ENCODE measurements at places on chromosomes 13 and 19. TPM values are rescaled to one million over a fixed set of nuclear protein-coding genes. Genes with fewer than 3 reads are reported as not detected.

ICAM4 gene
- total RNA-seq: 2.7 TPM

CEACAM16 gene
- not detected for total RNA-seq

PCDH20 gene
- total RNA-seq: 0.74 TPM

PCDH9 gene
- total RNA-seq: 4.3 TPM

ZNF814 gene
- total RNA-seq: 33.0 TPM

KIR2DL3 gene
- total RNA-seq: not detected

GRIK5 gene
- total RNA-seq: 4.7 TPM

FFAR2 gene
- 3.0 TPM for total RNA-seq

ZNF534 gene
- total RNA-seq: not detected

DNA sequence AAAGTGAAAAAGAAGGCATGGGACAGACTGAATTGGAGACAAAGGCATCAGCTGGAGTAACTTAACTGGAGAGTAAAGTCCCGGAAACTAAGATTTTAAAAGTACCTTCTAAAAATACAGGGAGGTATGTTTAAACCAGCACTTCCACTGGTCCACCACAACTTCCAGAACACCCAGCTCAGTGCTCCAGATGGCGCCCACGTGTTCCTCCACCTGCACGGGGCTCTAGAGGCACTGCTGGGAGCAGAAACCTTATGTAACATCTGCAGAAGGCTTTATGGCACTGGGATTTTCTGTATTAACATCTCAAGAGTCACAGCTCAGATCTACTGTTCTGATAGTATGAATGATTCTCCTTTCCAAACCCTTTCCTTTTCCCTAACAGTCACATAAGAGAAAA lies 252.1 kb downstream of the DCLK1 start:
- no peak for DNase-seq

GRCh38 chr13:111044087-111044830 lies 70.9 kb upstream of the ARHGEF7 start:
- no peak for DNase-seq

- no peak for DNase-seq
These were observed 18.0 kb upstream of the RBM26 start for GRCh38 chr13:79423801-79424642.

GRCh38 chr19:3125900-3126524 lies 9.8 kb upstream of the GNA15 start:
- peak; percentile 92 for DNase-seq

DNA sequence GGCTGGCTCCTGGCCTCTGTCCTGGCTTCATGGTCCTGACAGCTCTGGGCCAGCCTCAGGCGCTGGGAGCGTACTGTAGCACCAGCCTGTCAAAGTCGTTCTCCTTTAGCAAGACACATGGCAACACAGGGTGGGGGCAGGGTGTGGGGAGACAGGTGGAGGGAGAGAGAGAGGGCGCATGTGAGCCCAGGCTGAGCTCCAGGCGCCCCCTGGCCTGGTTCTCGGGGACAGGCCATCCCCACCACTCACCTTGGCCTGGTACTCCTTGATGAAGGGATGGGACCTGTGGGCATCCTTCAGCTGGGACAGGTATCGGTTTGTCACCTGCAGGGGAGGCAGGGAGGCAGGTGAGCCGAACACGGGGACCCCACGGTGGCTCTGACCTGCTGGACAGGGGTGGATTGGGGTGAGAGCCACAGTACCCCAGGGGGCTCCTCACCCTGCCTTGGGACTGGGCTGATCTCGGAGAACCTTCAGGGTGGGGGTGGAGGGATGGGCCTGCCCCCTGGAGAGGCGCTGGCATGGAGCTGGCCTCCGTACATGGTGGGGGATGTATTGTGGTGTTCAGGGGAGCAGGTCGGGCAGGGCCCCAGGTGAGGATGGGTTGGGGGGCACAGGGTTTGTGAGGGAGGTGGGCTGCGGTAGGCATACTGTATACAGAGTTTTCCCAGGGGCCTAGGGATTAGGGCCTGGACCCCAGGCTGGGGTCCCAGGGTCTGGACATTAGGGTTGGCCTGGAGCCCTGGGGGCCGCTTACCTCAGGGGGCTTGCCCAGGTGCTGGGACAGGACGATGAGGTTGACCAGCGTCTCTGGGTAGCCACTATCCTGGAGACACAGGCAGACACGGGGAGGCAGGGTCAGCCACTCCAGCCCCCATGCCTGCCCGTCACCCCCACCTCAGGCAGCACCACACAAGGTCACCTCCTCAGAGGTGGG lies 3.9 kb upstream of the CERS1 start:
- peak; percentile 53 for DNase-seq

DNA sequence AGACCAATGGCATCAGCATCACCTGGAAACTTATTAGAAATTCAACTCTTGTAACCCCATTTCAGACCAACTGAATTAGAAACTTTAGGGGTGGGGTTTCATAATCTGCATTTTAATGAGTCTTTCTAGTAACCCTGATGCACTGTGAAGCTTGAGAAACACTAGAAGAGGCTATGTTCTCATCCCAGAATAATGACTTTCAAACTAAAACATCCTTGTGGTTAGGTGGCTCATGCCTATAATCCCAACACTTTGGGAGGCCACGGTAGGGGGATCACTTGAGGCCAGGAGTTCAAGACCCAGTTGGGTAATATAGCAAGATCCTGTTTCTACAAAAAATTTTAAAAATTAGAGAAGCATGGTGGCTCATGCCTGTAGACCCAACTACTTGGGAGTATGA lies 402.4 kb downstream of the DLEU7 start:
- DNase-seq: no peak

GRCh38 chr19:35955881-35956634 lies 19.9 kb downstream of the LRFN3 start:
- no peak for DNase-seq

DNA sequence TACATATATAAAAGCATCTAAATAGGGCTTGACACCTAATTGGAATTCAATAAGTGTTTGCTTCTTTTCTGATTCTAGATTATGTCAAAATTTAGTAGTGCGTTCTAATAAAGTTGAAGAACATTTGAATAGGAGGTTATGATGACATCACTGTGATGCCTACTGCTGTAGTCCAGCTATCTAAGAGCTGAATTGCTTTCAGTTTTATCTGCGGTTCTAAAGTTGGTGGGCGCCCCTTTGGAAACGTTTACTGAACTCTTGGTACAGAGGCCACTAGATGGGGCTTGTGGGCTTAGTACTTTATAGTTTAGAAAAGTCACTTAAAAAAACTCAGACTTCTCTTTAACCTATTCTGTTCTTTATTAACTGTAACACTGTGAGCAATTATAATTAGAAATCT lies 776.9 kb downstream of the GPC5 start:
- no peak for DNase-seq

DNA sequence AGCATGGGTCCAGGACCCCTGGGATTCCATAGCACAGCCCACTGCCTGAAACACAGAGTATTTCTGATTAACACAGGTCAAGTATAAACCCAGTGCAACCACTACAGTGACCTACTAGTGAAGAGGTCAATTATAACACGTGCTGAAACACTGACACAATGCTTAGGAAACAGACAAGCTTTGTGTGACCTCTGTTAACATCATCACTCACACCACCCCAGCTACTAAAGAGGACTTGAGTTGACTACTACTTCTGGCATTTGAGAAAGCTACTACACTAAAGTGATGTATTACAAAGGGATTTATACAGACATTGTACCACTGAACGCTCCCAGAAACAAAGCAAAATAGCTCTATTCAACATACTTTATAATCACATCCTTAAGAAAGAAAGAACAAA lies 1935.9 kb upstream of the PCDH20 start:
- DNase-seq: no peak

DNA sequence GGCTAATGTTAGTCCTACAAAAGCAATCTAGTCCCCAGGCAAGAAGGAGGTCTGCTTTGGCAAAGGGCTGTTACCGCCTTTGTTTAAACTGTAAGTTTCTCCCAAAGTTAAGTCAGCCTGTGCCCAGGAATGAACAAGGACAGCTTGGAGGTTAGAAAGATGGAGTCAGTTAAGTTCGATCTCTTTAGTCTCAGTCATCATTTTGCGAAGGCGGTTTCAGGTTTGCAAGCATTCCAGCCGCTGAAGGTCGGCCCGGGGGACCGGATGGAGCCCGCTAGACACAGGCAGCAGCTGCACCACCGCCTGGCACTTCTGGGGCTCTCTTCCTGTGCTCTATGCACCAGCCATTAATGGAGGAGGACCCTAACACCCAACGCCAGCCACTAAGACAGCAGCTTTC lies 91.3 kb downstream of the STK24 start:
- DNase-seq: no peak

- DNase-seq: no peak
These were observed 8.7 kb upstream of the IGFL3 start for GRCh38 chr19:46133101-46133627.

GRCh38 chr13:57760951-57761350 lies 129.4 kb downstream of the PCDH17 start:
- DNase-seq: no peak

DNA sequence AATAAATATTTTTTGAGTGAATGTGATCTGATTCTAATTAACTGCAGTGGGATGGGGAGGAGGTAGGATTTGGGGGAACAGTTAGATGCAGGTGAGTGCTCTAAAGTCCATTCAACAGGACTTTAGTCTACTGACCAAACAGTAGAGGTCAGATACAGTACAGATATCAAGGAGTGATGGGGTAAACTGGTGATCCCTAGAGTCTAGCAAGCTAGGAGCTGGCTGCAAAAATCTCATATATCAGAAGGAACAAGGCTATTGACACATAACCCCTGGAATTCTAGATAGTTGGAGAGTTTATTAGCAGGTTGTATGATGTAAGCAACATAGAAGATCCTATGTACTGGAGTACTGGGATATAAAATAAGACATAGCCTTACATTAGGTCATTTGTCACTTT lies 131.6 kb downstream of the HS6ST3 start:
- DNase-seq: no peak

DNA sequence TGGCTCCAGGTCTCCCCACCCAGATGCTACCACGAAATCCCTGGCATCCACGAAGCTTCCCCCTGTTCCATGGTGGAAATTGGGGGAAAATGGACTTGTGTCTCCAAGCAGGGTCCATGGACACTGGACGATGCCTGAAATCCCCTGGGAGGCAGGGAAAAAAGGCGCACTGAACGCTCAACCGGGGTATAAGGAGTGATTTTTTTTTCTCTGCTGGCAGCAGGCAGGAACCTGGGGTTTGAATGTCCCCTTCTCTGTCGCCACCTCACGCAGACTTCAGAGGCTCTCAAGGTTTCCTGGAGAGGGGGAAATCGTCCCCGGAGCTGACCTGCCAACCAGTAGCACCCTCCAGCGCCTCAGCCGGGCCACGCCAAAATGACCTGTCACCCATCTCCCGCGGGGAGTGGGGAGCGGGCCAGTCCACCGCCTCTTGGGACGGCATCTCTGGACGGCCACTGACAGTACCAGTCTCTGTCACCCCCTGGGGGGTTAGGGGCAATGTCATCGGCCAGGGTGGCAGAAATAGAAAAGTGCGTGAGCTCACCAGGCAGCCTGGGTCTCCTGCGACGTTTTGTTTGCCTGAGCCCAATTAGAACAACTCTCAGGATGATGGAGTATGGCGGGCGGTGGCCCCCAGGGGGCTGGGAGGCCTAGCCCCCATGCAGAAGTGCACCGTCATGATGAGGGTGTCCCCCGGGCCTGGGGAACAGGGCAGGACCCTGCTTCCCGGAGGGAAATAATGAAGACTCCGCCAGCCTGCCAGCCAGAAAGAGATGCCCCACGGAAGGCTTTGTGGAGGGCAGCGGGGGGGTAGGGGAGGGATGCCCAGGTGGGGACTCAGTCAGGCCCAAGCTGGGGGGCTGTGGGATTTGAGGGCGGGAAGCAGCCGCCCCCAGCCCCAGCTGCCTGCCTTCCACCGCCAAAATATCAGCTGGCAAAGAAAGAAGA lies 2.6 kb downstream of the PTPRS start:
- DNase-seq: no peak

- no peak for DNase-seq
These were observed 29.1 kb upstream of the CSNK1A1L start for GRCh38 chr13:37134411-37135041.

DNA sequence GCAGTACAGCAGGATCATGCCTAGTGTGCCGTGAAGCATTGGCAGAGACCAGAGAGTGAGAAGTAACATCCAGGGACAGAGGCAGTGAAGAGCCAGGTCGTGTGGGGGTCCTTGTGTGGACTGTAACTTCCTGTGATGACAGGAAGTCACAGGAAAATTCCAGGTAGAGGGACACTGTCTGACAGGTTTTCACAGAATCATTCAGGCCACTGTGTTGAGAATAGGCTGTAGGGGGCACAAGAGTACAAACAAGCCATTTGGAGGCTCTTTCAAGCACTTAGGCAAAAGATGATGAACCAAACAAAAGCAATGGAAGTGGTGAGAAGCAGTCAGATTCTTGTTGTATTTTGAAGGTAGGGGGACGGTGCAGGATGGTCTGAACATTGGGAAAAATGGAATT lies 46.4 kb downstream of the N4BP2L1 start:
- DNase-seq: no peak

DNA sequence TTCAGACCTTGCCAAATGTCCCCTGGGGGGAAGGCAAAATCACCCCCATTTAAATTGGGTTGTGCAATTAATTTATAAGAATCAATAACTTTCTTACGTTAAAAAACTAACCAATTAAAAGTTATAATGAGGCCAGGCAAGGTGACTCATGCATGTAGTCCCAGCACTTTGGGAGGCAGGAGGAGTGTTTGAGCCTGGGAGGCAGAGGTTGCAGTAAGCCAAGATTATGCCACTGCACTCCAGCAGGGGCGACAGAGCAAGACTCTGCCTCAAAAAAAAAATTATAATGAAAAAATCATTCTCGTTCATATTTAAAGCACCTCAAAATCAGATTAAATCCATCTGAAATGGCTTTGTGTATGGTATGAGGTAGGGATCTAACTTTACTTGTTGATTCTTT lies 18.4 kb upstream of the SIGLEC14 start:
- no peak for DNase-seq

GRCh38 chr13:84121456-84121855 lies 239.2 kb upstream of the SLITRK1 start:
- no peak for DNase-seq

DNA sequence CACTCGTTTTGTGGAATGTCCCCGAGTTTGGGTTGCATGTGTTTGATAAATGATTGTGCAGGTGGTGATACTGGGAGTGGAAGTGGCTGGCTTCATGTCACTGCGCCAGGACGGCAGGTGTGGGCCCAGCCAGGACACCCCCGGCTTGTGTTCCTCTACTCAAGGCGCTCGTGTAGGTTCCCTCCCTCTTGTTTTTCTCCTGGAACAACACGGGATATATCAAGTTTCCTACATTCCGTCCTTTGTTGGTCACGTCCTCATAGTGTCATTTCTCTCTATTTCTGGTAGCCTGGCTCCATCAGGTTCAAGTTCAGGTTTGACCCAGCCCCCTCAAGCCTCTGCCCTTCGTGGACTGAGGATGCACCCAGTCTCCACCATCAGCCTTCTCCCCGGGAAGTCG lies 16.3 kb downstream of the IL17D start:
- DNase-seq: no peak
